A673 (cell line): ENCODE measurements at places on chromosomes 13 and 19. TPM values are rescaled to one million over a fixed set of nuclear protein-coding genes. Genes with fewer than 3 reads are reported as not detected.

DNA sequence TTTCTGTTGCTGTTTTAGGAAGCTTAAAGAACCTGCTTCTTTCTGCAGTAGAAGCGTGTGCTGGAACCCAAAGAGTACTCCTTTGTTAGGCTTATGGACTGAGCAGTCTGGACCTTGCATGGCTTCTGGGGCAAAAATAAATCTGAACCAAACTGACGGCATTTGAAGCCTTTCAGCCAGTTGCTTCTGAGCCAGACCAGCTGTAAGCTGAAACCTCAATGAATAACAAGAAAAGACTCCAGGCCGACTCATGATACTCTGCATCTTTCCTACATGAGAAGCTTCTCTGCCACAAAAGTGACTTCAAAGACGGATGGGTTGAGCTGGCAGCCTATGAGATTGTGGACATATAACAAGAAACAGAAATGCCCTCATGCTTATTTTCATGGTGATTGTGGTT lies 103.1 kb downstream of the TNFRSF19 start:
- no peak for DNase-seq

- peak; percentile 55 for DNase-seq
These were observed 100.4 kb upstream of the GJB6 start for GRCh38 chr13:20332361-20333096.

DNA sequence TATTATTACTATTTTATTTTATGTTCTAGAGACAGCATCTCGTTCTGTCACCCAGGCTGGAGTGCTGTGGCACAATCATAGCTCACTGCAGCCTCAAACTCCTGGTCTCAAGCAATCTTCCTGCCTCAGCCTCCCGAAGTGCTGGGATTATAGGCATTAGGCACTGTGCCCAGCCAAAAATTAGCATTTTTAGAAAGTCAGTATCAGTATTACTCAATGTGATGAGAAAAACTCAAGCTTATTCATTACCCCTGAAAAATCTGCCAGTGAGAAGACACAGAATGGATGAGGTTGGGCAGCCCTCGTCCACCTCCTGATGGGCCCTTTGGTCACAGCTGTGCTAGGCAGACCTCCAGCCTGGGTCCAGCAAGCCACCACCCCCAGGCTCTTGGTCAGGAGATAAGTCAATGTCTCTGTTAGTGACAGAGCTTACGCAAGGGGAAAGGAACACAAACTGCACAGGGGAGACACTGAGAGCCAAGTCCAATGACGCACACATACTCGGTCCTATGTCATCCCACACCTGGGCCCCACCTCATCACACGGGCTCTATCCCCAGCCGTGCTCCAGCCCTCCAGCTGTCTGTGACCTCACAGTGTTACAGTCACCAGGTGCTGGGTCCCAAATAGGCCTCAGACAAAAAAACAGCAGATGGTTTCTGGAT lies 19.8 kb downstream of the PEPD start:
- DNase-seq: peak; percentile 33

- DNase-seq: no peak
These were observed 42.2 kb downstream of the GATAD2A start for GRCh38 chr19:19447536-19448237.

DNA sequence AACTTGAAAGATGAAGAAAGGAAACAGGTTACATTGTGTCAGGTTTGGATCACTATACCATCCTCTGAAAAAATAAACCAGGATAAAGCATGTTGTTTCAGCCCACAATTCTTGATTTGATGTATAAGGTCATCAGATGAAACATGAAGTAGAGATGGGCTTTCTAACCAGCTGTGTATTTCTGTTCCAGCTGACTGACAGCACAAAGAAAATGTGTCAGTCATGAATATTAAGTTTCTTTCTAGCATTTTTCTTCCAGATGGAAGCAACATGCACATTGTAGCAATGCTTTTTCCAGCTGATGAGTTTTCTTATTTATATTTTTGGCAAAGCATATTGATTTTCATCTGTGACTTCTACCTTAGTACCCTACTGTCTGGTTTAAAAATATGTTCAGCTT lies 199.6 kb downstream of the OXGR1 start:
- DNase-seq: no peak

- DNase-seq: no peak
These were observed 202.9 kb upstream of the KLHL1 start for GRCh38 chr13:70311191-70311590.

DNA sequence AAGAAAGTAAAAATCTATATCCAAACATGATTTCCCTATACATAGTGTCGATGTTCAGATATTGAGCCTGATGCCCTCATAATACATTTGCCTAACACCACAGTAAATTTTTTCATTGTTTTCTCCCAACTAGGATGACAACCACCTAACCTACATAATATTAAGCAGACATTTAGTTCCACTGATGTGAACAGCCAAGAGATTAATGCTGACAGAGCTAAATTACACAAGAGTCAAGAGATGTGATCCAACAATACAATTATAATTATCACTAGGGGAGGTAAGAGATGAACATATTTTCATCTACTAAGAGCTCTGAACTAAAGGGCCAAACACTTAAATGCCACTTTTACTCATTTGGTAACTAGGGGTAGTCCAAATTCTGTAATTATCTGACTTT lies 145.9 kb downstream of the DACH1 start:
- DNase-seq: no peak

GRCh38 chr13:99008577-99008976 lies 30.7 kb upstream of the DOCK9 start:
- DNase-seq: no peak

- no peak for DNase-seq
These were observed 460.3 kb downstream of the TSHZ3 start for GRCh38 chr19:30888937-30889336.

DNA sequence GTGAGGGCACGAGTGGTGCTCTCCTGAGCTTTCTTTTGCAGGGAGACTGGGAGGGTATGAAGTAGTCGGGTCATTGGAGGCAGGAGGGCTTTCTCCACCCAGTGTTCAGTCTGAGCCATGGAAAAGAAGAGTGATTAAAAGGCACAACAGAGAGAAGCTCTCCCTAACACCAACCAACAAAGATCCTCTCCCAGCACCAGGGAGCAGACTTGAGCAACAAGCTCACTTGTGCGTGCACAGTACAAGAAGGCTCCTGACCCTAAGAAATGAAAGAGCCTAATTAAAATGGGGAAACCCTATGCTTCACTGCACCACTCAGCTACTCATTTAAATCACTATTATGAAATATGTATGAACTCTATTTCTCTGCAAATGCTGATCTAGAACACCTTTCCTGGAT lies 276.3 kb upstream of the SOX21 start:
- peak; percentile 18 for DNase-seq

- DNase-seq: no peak
These were observed 437.0 kb downstream of the SUCLA2 start for GRCh38 chr13:47564041-47564440.

- DNase-seq: no peak
These were observed 18.5 kb upstream of the C19orf33 start for GRCh38 chr19:38285567-38285966.

DNA sequence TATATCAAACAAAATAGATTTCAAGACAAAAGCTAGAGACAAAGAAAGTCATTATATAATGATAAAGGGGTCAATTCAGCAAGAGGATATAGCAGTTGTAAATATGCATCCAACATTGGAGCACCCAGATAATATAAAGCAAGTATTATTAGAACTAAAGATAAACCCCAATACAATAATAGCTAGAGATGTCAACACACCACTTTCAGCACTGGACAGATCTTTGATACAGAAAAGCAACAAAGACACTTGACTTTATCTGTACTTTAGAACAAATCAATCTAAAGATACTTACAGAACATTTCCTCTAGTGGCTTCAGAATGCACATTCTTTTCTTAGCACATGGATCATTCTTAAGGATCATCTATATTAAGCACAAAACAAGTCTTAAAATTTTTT lies 59.1 kb upstream of the TEX29 start:
- no peak for DNase-seq

DNA sequence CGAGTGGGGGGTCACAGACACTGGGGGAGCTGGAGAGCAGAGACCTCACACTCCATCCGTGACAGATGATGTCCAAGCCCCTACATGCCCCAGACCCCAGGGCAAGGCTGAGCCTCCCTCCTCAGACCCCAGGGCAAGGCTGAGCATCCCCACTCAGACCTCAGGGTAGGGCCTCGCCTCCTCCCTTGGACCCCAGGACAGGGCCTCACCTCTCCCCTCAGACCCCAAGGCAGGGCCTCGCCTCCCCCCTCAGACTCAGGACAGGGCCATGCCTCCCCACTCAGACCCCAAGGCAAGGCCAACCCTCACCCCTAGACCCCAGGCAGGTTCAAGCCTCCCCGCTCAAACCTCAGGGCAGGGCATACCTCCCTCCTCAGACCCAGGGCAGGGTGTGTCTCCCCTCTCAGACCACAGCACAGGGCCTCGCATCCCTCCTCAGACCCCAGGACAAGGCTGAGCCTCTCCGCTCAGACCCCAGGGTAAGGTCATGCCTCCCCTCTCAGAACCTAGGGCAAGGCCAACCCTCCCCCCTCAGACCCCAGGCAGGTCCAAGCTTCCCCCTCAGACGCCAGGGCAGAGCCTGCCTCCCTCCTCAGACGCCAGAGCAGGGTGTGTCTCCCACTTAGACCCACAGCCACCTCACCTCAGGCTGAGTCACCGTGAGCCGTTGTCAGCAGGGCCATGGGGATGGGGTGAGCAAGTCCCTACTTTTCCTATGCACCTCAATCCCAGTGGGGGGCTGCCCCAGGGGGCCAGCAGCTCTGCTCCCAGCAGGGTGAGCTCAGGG lies 1.7 kb upstream of the S1PR4 start:
- peak; percentile 48 for DNase-seq

GRCh38 chr19:50501568-50502475 lies 9.2 kb downstream of the JOSD2 start:
- DNase-seq: no peak

GRCh38 chr13:35252536-35253205 lies 223.8 kb downstream of the MAB21L1 start:
- no peak for DNase-seq

- no peak for DNase-seq
These were observed 53.2 kb downstream of the PEX11G start for GRCh38 chr19:7435586-7435985.

DNA sequence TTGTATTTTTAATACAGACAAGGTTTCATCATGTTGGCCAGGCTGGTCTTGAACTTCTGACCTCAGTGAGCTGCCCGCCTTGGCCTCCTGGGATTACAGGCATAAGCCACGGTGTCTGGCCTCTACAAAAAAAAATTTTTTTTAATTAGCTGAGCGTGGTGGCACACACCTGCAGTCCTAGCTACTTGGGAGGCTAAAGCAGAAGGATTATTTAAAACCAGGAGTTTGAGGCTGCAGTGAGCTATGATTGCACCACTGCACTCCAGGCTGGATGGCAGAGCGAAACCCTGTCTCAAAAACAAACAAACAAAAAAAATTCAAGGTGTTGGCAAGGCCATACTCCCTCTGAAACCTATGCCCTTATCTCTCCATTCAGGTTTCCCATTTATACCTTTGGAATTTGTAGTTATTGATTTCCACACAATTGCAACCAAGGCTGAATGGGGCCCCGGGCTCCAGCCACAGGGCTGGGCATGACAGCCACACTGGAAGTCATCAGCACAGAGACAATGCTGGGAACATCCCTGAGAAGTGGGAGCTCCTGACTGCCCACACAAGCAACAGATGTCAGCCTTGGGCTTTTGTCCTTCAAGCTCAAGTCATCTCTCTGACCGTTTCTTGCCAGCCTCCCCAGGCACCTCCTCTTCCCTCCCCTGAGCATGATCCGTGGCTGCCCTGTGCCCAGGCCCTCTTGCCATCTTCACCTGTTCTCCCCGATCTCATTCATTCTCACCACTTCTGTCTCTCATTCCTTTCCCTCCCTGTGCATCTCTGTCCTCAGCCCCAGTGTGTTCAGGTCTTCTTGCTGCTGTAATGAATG lies 27.2 kb upstream of the CALM3 start:
- DNase-seq: no peak

- no peak for DNase-seq
These were observed 442.2 kb upstream of the KLF12 start for GRCh38 chr13:74576420-74576819.

- DNase-seq: no peak
These were observed 54.1 kb upstream of the SLITRK6 start for GRCh38 chr13:85853161-85853894.

DNA sequence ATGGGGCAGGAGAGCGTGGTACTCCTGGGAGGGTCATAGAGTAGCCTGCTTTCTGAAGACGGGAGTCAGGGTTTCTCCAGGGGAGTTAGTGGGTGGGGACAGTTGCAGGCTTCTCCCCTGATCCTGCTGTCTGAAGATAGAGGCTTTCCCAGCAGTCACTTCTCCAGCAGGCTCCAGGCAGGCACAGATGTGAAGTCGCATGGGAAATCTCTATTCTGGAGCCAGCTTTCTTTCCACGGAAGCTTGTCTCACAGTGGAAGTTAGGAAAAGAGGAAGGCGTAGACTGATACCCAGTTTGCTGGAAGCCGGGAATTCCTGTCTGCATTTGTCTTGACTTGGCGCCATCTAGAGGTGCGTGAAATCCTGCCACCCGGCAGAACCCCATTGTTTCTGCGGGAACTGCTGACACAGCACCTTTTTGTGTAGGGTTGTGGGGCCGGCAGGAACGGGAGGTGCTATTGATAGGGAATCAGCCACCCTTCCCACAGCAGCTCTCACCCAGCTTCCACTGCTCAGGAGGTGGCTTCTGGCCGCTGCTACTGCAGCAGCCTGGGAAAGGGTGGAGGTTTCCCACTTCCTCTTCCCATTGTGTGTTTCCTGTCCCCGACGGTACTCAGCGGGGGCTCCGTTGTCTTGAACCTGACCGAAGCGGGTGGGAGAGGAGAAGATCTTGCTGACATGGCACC lies 28.5 kb upstream of the NPAS1 start:
- DNase-seq: peak; percentile 93

- no peak for DNase-seq
These were observed 114.8 kb downstream of the LRCH1 start for GRCh38 chr13:46667687-46668281.

- no peak for DNase-seq
These were observed 36.9 kb downstream of the RGCC start for GRCh38 chr13:41494202-41494601.

NUDT15 gene
- 48.6 and 52.2 TPM in 2 replicates for total RNA-seq

ZNF418 gene
- 16.9 and 22.9 TPM in 2 replicates for total RNA-seq

CLDND2 gene
- not detected in 2 replicates for total RNA-seq

CEP89 gene
- total RNA-seq: 38.7 and 47.2 TPM in 2 replicates

CBARP gene
- 13.3 and 15.0 TPM in 2 replicates for total RNA-seq

DMRTC2 gene
- total RNA-seq: not detected in 2 replicates

TPGS1 gene
- total RNA-seq: 20.7 and 22.2 TPM in 2 replicates

GAMT gene
- 18.8 and 28.5 TPM in 2 replicates for total RNA-seq

DNAAF3 gene
- 4.2 and 9.1 TPM in 2 replicates for total RNA-seq

NCR1 gene
- not detected in 2 replicates for total RNA-seq

KIR2DL1 gene
- total RNA-seq: not detected in 2 replicates

SHISA7 gene
- 0.21 and 0.26 TPM in 2 replicates for total RNA-seq

ZNF626 gene
- 1.4 and 2.2 TPM in 2 replicates for total RNA-seq

EBPL gene
- 64.1 and 66.5 TPM in 2 replicates for total RNA-seq

SHD gene
- total RNA-seq: not detected in 2 replicates

FGF22 gene
- 0.19 and 0.57 TPM in 2 replicates for total RNA-seq

PLPPR3 gene
- 13.3 and 20.1 TPM in 2 replicates for total RNA-seq

DCLK1 gene
- total RNA-seq: 11.2 and 15.7 TPM in 2 replicates

PTGER1 gene
- total RNA-seq: 0.72 TPM in 1 of 2 replicates, not detected in the other

OSCAR gene
- total RNA-seq: 0.47 and 0.61 TPM in 2 replicates

SLC1A6 gene
- 0.26 TPM in 1 of 2 replicates, not detected in the other for total RNA-seq

OR7A5 gene
- total RNA-seq: not detected in 2 replicates

STOML3 gene
- not detected in 2 replicates for total RNA-seq
